ENCODE measurements at places on chromosomes 11 and 22.

GRCh38 chr11:69162505-69162904, 6.8 kb downstream of the SMIM38 start:
- DNase-seq, result no peak

- DNase-seq, result no peak
Observed at GRCh38 chr22:26953012-26953883, 295.9 kb downstream of the MIAT start.

DNA sequence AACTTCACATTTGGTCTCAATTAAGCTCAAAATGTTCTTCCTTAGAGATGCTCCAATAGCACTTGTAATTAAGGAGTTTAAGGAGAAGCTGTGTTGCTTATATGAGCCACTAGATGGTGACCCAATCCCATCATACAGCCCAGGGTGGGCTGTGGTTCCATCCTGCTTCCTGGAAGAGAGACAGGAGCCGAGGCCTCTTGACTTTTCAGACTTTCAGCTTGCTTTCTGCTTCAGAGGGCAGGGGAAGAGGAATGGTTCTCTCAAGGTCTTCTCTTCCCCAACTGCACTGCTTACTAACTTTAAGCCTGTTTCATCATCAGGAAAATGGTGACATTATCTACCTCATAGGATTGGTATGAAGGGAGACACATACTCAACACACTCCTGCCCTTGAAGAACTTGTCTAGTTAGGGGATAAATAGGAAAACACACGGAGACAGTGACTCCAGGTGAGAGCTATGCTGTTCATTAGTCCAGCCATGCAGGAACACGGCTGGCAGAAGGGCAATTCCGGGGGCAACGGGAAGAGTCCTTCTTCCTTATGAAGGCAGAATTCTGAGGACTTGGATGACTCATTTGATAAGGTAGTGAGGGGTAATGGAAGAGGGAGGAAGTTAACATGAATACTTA, 20.1 kb downstream of the TMEM218 start:
- DNase-seq, result no peak

GRCh38 chr11:65438257-65439151, 15.9 kb downstream of the NEAT1 start:
- no peak for DNase-seq

- peak; percentile 88 for DNase-seq
Observed at GRCh38 chr11:34344768-34345539, 12.9 kb downstream of the ABTB2 start.

- peak; percentile 34 for DNase-seq
Observed at GRCh38 chr11:28448186-28448585, 340.0 kb downstream of the METTL15 start.

DNA sequence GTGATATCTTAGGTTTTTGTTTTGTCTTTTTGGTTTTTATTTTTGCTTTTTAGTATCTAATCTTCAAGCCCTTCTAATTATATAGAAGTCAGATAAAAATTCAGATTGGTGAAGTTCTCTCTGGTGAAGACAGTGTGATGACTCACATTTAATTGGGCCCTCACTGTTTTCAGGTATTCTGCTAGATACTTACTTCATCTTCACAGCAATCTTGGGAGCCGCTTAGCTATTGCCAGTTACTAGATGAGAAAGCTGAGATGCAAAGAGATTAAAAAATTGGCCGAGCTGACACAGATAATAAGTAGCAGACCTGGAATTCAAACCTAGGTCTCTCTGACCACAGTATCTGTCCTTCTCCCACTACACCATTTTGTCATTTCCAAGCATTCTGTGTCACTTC, 75.0 kb downstream of the PPP2R1B start:
- DNase-seq, result no peak

DNA sequence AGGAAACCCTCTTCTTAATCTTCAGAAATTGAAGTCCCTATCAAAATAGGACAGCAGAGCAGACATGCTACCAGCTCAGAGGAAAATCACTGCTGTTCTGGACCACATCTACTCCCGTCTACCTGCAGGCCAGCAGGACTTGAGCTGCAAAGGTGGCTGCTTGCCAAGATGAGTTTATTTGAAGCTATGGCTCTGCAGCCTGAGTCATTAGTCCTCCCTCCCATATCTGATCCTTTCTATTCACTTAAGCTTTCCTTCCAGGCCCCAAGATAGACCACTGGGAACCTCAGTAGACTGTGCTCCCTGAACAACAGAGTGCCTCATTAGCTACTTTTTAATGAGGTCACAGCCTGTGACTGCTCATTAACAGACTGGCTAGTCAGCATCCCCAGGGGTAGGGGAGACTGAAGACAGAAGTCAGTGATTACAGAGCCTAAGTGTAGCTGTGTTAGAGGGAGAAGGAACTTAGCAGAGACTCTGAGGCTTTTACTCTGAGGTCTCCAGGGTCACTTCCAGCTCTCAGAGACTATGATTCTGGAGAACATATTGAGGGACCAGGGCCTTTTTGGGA, 6.8 kb upstream of the OR10A2 start:
- DNase-seq, result no peak

GRCh38 chr11:72776844-72777754, 16.7 kb downstream of the STARD10 start:
- no peak for DNase-seq

DNA sequence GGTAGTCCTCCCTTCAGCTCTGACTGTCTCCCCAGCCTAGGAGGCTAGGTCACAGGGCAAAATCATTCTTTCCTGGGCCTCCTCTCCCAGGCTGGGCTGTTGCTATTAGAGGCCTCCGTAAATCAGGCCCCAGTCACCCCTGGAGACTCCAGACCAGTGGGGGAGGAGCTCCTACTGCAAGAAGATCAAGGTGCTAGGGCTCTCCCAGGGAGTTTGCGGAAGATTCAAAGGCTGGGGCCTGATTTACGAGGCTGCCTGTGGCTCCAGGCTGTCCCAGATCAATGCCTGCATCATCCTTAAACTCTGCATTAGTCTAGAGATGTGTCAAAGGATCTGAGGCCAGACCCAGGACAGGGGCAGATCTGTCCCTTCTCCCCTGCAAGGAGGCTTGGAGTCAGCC, 346.2 kb downstream of the TENM4 start:
- no peak for DNase-seq

GRCh38 chr11:12090061-12090591, 20.3 kb upstream of the MICAL2 start:
- DNase-seq, result no peak

GRCh38 chr22:17802822-17803221, 28.6 kb upstream of the BID start:
- DNase-seq, result no peak

DNA sequence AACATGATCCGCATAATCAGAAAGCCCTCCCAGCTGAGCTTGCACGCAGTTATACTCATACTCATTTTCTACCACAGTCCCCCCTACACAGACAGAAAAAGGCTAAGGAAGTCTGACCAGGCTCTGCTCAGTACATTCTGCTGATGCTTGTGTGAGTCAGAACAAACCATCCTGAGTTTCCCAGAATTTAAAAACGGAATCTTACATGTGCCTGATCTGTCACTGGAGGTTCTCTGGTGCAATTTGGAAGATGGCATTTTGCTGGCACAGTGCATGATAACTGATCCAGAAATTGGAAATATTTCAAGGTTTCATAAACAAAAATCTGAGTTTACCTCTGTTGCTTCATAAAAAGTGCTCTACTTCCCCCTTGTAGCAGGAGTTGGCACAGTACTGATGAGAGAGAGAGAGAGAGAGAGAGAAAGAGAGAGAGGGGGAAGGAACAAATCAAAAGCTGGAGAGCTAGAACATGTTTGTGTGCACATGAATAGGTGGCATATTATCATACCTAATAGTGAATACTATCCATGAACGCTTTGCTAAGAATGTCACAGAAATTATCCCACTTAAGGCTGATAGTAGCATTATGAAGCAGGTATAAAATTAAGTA, 1085.3 kb downstream of the DLG2 start:
- DNase-seq, result no peak

GRCh38 chr11:71406681-71407080, 41.5 kb downstream of the DHCR7 start:
- no peak for DNase-seq

DNA sequence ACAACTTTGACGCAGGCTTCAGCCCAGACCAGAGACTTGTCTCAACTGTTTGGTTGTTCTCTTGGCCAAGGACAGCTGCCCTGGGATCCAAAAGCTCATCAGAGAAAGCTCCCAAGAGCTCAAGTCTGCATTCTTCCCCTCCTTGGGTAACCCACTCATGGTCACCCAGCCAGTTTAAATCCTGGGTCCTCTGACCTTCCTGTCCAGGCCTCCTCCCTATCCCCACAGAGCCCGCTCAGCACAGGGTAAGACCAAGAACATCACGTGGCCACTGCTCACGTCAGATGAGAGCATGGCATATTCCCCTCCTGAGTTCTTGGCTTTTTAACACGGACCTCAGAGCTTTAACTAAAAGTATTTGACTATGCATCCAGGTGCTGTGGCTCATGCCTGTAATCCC, 25.8 kb downstream of the TSKU start:
- no peak for DNase-seq

- DNase-seq, result no peak
Observed at GRCh38 chr11:11567936-11568650, 53.7 kb downstream of the GALNT18 start.

DNA sequence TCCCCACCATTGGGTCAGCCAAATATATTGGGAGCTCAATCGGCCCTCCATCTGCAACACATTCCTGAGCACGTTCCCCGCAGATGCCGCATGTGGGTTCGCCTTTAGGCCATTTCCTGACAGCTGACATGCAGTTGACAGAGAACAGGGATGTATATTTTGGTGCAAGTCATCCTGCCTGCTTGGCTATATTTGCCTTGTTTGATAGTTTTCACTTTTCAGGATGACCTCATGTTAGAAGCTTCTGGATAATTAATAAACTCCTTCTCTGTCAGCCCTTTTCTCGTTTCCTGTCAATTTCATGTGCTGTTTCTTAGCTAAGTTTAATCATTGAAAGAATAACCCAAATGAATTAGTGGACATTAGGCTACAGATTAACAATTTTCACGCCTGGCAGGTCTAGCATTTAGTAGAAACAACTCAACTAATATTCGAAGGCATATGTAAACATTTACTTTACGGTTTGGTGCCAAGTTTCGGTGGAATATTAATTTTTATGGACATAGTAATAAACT, 105.8 kb upstream of the SLC5A12 start:
- DNase-seq, result no peak

DNA sequence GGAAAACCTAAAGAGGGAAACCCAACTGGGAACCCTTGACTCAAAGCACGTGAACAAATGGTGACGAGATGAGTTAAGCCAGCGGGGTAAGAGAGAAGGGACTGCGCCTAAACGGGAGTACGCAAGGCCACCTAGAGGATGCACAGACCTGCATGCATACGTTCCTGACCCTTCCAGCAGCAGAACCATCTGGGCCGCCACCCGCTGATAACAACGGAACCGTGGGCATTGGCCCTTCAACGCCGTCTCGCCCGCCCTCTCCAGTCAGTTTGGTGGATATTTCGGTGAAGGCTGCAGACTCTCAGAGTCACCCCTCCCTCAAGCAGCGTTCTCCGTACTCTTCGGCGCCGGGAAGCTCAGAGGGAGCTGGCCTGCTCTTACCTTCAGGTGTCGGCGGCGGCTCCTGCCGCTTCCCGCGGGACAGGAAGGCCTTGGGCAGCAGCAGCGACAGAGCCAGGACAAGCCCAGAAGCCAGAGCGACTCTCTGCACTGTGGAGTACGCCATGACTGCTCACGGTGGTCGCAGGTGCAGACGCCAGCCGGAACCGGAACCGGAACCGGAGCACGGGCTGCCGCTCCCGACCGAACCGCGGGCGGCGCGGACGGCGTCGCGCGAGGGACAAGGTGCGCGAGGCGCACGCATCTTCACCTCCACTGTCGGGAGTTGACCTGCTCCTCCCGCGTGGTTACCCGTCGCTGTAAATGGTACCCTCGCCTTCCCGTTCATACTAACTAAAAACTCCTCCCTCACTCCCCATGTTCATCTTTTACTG, at the start of gene RIC3:
Gene RIC3, minus strand, starts transcription at position 541 of the 773 bp plus-strand sequence. Its CDS starts 36 bp downstream, at position 505.
- DNase-seq, result no peak

GRCh38 chr11:47302853-47303252, 32.9 kb downstream of the MADD start:
- DNase-seq, result no peak

- peak; percentile 18 for DNase-seq
Observed at GRCh38 chr11:78381865-78382264, 35.8 kb downstream of the GAB2 start.

GRCh38 chr11:71532036-71532610, 5.1 kb downstream of the KRTAP5-7 start:
- DNase-seq, result no peak

GRCh38 chr22:38753948-38754750, 1.6 kb downstream of the SUN2 start:
- no peak for DNase-seq

GRCh38 chr22:22720201-22720723, 75.8 kb downstream of the GGTLC2 start:
- DNase-seq, result no peak

GRCh38 chr11:111231836-111232235, 13.7 kb upstream of the POU2AF2 start:
- DNase-seq, result no peak

DNA sequence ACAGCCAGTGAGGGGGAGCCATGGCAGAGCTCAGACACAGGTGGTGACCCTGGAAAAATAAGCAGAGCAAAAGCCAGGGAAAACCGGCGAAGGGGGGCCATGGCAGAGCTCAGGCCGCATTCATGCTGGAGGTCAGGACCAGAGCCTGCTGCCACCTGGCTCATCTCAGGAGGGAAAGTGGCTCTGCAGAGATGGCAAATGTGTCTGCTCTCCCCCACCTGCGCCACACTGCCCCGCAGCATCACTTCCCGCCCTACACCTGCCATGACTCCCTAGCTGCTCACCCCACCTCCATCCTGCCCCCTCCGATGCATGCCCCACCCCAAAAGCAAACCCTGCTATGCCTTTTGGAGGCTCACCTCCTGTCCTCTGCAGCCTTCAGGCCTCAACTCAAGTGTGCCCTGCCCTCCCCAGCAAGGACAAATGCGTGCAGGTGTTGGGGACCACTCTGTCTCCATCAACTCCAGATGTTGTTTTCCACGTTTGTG, 123.2 kb upstream of the FGF3 start:
- no peak for DNase-seq
